Effector memory CD4-positive, alpha-beta T cell (primary cell): ENCODE measurements at places on chromosomes 5 and 9.

DNA sequence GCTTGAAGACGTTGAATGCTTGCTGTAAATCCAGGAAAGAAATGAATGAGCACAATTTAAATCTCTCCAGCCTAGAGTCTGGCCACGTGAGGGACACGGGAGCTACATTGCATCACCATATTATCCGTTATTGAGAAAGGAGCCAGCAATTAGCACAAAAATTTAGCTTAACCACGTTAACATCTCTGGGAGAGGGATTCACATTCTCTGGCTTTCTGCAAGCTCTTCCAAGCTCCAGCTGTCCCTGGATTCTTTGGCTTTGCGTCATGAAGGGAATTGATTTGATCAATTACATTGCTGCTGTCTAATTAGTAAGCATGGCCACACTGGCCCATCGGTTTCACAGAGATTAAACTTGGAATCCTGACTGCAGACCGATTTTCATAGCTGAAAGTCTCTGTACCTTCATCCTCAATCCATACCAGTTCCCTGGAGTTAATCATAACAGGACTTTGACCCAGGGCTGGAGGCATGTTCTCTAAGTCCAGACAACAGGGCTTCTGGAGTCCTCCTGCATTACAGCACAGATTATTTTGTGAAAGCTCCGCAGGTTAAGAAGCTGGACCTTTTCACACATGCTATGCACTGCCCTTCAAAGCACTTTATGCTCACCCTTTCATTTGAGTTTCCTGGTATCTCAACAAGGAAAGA, 31.6 kb downstream of the ADRA1B start:
- DNase-seq, result no peak

DNA sequence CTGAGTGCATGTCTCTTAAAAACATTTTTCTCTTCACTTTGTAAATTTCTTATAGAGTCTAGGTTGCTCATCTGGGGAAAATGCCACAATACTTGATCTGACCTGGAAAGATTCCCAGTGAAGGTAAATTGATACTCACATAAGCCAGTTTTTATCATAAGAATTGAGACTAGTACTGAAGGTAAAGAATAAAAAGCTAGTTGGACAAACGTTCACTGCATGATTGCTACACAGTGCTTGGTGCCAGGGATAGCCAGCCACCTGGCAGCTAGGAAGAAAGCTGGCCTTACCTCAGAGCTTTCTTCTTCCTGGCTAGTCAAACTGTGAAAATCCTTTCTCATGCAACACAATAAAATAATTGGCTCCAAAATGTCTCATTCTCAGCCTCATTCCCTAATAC, 77.1 kb downstream of the MUSK start:
- DNase-seq, result no peak

DNA sequence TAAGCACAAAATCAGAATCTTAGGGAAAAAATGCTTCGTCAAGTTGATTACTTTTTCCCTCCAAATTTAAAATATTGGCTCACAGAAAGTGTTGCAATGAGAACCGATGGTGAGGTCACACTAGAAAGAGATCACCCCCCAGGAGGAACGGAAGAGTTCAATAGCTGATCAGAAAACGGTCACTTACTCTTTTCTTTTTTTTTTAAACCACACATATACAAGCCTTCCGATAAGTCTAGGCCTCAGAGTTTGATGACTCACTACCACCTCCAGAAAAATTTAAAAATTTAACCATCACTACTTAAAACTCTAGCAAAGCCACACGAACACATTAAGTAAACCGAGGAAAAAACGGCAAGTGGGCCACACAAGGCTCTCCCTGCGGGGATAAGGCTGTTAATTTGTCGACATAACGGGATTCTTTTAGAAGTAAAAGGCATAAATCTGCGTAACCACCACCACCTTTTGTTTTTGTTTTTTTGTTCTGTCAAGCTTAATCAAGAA, 1.2 kb downstream of the SURF4 start:
- no peak for DNase-seq

DNA sequence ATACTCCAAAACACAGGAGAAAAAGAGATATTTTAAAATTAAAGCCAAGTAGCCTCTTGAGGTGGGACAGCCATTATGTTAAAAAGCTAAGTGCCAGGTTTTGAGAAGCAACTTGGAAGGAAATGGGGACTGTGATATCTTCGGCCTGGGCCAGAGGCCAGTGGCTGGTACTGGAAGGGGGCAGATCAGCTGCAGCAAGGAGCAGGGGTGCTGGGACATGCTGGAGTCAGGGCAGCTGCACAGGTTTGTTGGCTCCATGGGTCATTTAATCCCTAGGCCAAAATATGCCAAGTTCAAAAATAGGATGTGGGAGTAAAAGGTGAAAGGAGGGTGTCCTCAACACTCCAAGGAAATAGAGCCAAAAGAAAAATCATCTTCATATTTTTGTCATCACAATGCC, 30.0 kb downstream of the ADRB2 start:
- DNase-seq, result no peak

DNA sequence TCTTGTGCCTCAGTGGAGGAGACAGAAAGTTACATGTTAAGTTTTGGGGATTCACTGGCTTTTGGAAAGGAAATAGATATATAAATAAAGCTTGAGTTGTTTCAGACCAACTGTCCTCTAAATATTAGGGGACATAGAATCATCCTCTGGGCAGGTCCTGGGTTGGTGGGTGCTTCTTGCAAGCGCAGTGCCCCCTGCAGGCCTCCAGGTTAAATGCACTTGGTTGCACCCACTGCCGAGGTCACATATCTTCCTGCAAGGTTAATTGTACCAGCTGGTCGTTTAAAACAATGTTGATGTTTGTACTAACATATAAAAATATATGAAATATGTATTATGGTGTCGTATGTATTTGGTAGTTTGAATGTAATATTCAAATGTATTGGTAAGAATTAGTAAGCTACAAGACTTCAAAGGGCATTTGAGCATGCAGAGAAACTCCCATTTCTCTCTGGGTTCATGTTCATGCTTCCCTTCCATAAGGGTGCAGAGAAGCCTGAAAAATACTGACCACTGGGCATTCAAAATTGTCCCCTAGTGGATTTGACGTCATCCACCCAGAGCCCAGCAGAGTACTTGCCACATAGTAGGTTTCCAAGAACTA, 87.0 kb downstream of the ZNF618 start:
- DNase-seq, result no peak

- no peak for DNase-seq
Measured at GRCh38 chr5:131491749-131492148, 143.3 kb downstream of the RAPGEF6 start.

- no peak for DNase-seq
Measured at GRCh38 chr5:73856997-73857396, 231.0 kb downstream of the ARHGEF28 start.

DNA sequence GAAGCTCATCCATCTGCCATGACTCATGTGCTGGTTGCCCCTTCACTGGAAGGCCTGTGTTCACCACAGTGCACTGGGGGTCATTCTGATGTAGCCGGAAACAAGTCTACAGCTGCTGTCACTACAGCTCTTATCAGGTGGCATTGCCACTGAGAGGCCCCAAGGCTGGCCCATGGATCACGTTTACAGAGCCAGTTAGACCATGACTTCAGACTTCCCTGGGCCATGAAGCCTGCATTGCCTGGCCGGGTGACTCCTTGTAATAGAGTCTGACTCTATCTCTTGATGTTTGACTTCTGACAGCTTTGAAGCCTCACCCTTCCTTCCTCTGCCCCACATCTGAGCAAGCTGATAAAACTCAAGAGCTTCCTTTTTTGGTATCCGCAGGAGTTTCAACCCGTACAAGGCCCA, 473.5 kb upstream of the DAP start:
- DNase-seq, result no peak

GRCh38 chr5:170297589-170298462, at the start of gene LCP2:
LCP2 (minus strand) TSS chr5:170297777; CDS start chr5:170297611, 166 bp downstream.
- peak; percentile 45 for DNase-seq

DNA sequence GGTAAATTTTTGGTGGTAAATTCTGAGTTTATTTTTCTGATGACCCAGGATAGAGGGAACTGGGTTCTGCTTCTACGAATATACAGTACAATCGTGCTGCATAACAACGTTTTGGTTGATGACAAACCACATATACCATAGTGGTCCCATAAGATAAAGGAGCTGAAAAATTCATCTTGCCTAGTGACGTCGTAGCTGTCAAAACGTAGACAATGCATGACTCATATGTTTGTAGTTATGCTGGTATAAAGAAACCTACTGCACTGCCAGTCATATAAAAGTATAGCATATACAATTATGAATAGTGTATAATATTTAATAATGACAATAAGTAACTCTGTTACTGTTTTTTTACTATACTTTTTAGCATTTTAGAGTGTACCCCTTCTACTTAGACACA, 244.0 kb downstream of the GAS1 start:
- no peak for DNase-seq

GRCh38 chr5:113093558-113093957, 117.0 kb downstream of the DCP2 start:
- no peak for DNase-seq

- DNase-seq, result no peak
Measured at GRCh38 chr5:122902263-122902662, 56.9 kb downstream of the SNX24 start.

- DNase-seq, result no peak
Measured at GRCh38 chr5:108857905-108858304, 110.2 kb downstream of the FER start.

GRCh38 chr5:88486431-88486830, 217.8 kb upstream of the TMEM161B start:
- DNase-seq, result no peak

- no peak for DNase-seq
Measured at GRCh38 chr9:35905912-35906679, at the start of gene HRCT1. HRCT1 (plus strand) TSS chr9:35906202; CDS start chr9:35906288, 86 bp downstream.

- DNase-seq, result no peak
Measured at GRCh38 chr5:126265917-126266316, 157.3 kb upstream of the GRAMD2B start.

DNA sequence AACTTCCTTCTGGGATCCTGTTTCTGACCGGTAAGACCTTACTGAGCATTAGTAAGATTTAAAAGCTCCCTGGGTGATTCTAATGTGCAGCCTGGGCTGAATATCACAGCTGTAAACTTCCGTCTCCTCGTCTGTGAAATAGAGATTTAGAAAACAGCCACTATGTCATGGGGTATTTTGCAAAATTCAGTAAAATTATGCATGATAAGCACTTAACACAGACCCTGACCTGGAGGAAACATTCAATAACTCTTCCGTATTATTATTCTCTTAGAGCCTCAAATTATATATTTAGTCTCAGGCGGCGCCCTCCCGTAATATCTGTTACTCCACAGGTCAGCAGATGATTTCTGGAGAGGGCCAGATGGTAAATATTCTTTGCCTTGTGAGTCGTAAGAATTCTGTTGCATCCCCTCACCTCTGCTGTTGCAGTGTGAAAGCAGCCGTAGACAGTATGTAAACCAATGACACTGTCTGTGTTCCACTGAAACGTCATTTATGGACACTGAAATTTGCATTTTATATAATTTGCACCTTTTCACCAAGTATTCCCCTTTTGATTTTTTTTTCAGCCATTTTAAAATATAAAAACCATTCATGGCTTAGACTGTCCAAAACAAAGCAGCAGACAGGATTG, 39.2 kb upstream of the RARS1 start:
- DNase-seq, result no peak

DNA sequence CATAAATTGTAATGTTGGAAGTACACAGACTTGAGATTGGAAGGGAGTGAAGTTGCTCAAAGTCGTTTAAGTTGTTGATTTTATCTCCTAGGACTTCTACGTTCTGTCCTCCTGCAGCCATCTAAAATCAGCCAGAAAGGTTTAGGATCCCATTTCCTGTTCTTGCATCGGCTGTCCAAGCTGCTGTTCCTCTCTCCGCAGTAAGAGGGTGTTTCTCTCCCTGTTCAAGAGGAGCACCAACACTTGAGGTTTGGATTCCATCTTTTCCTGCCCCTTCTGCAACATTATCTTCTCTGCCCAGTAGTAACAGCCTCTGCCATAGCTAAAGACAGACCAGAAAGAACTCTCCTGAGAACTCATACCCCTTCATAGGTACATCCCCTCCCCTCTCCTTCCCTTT, 373.4 kb downstream of the GADD45G start:
- no peak for DNase-seq

GRCh38 chr5:160720822-160721221, 131.2 kb downstream of the ATP10B start:
- DNase-seq, result no peak

- no peak for DNase-seq
Measured at GRCh38 chr5:154570572-154571324, 92.7 kb upstream of the HAND1 start.

DNA sequence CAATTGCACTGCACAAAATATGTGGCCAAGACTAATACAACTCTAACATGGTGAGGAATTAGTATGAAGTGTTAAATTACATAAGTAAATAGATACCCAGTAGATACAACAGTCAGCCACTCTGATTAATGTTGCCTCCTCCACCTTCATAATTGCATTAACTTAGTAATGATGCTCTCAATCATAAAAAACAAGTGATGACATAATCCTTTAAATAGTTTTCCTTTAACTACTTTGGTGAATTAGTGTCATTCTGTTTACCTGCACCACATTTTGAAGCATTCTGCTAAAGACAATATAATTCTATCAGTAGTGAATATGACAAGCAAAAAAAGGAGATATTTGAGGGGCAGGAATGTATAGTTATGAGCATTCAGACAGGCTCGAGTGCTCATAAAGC, 265.9 kb upstream of the SLC24A2 start:
- no peak for DNase-seq

- DNase-seq, result no peak
Measured at GRCh38 chr9:91549177-91549576, 125.5 kb upstream of the NFIL3 start.

DNA sequence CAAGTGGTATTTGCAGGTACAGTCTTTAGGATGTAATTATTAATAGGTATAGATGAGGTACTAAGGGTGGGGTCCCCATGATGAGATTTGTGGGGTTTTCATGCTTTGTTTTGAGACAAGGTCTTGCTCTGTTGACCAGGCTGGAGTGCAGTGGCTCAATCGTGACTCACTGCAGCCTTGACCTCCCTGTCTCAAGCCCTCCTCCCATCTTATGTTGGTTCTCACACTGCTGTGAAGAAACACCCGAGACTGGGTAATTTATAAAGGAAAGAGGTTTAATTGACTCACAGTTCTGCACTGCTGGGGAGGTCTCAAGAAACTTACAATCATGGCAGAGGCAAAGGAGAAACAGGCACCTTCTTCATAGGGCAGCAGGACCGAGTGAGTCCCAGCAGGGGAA, 217.5 kb downstream of the CDK5RAP2 start:
- DNase-seq, result no peak

DNA sequence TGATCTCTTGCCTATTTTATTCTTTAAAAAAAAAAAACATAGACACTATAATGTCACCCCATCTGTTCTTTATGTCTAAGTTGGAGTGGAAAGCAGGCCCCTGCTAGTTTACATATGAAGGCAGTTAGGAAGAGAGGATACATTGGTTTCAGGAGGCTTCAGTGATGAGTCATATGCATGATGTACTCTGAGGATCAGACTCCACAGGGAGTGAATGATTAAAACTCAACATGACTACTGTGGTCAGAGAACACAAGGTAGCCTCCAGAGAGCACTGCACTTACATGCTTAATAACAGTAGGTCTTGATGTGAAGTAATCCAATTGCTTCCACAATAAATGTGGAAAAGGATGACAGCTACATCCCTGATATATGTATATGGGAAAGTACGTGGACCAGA, 22.7 kb upstream of the FSTL4 start:
- DNase-seq, result no peak

- DNase-seq, result no peak
Measured at GRCh38 chr5:149166591-149167100, 25.4 kb downstream of the ABLIM3 start.

- no peak for DNase-seq
Measured at GRCh38 chr9:135928731-135929655, 21.6 kb upstream of the CAMSAP1 start.
